ENCODE measurements at places on chromosomes 13 and 19.

- no peak for DNase-seq
Observed at GRCh38 chr13:34611671-34612070, 330.4 kb upstream of the NBEA start.

DNA sequence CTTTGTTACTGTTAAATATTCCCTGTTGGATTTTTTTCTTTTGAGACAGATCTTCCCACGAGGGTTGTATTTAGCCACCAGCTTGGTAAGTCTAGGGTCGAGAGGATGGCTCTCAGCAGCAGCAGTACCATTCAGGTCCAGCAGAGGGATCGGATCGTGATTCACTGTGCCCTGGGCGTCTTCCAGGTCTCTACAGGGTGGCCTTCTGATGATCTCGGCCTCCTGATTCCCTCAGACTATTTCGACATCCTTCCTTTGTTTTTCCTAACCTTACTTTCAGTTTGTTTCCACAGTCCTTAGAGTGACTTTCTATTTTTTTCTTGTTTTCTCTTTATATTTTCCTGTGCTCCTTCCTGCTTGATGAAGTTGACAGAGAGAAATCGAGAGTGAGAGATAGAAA lies 1436.9 kb downstream of the UQCRFS1 start:
- no peak for DNase-seq

GRCh38 chr13:40764587-40765403 lies 6.2 kb downstream of the MRPS31 start:
- DNase-seq = no peak

DNA sequence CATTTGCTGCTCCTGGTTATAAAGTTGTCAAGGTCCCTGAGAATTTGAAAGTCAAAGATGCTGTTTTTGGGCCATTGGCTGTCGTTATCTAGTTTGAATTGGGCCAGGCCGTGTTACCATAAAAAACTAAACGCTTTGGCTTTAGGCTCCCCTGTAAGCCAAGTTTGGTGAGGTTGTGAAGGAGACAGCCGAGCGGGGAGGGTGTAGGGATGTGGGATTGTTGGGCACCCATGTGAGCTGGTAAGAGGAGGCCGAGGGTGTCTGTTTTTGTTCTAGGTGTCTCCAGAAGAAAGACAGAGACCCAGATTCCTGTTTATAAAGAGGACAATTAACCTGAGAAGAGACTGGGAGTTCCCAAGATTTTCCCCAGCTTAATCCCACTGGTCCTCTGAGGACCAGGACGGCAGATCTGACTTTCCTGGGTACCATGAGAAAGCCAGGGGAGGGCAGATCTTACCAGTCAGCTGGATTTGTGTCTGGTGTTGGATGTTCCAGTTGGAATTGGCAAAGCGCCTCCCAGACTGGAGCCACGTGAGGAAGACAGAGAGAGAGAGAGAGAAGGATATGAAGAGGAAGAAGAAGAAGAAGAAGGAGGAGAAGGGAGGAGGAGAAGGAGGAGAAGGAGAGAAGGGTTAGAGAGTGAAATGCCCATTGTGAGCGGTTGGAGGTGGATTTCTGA lies 25.1 kb downstream of the TMEM255B start:
- no peak for DNase-seq

GRCh38 chr19:33132425-33132824 lies 511 bp downstream of the WDR88 start:
- no peak for DNase-seq

GRCh38 chr19:49806620-49806959 lies 6.5 kb downstream of the FUZ start:
- no peak for DNase-seq

GRCh38 chr13:112675366-112675756 lies 14.5 kb upstream of the ATP11A start:
- no peak for DNase-seq

DNA sequence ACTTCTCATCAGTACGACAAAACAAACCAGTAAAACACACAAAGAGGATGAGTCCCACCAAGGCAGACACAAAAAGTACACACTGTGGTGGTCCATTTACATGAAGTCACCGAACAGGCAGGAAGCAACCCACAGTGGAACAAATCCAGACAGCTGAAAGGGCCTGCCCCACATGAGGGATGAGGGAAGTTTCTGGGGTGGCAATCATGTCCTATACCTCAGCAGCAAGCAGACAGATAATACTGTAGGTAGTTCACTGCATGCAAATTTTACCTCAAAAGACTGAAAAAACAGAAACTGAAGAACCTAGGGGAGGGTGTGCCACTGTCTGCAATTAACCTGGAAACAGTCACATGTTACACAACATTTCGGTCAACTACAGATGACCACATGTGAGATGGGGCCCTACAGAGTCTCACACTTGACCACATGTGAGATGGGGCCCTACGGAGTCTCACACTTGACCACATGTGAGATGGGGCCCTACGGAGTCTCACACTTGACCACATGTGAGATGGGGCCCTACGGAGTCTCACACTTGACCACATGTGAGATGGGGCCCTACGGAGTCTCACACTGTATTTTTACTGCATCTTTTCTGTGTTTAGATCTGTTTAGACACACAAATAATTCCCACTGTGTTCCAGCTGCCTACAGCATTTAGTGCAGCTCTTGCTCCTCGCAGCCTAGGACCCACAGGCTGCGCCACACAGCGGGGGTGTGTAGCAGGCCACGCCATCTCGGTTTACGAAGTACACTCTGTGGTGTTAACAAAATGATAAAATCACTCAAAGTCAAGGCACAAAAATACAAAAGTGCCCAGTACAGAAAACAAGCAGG lies 22.2 kb downstream of the PCID2 start:
- DNase-seq = no peak

DNA sequence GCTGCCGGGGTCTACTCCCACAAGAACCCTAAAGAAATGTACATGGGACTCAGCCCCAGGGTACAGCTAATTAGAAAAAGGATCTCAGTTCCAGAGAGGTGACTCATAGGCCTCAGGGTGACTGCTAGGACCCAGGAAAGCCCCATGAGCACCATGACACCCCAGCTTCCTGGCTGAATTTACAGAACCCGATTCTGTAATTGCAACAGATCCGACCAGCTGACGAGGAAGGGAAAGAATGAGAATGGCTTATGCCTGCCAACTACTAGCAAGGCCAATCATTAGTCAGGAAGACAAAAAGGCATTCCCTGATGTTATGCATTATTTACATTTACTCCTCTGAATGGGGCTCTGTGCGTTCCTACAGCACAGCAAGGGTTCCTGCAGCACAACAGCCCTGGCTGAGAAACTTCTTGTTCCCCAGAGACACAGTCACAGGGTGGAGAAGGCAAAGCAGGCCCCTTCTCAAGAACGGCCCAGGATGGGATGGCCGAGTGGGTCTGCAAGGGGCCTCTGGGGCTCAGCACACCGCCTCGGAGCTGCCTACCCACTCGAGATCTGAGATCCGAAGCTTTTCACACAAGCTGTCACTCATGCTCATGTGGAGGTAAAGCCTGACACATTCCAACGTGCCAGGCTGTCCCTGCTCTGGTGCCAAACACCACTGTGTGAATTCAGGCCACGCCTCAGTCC lies 27.2 kb downstream of the PBX4 start:
- DNase-seq = peak; percentile 30

DNA sequence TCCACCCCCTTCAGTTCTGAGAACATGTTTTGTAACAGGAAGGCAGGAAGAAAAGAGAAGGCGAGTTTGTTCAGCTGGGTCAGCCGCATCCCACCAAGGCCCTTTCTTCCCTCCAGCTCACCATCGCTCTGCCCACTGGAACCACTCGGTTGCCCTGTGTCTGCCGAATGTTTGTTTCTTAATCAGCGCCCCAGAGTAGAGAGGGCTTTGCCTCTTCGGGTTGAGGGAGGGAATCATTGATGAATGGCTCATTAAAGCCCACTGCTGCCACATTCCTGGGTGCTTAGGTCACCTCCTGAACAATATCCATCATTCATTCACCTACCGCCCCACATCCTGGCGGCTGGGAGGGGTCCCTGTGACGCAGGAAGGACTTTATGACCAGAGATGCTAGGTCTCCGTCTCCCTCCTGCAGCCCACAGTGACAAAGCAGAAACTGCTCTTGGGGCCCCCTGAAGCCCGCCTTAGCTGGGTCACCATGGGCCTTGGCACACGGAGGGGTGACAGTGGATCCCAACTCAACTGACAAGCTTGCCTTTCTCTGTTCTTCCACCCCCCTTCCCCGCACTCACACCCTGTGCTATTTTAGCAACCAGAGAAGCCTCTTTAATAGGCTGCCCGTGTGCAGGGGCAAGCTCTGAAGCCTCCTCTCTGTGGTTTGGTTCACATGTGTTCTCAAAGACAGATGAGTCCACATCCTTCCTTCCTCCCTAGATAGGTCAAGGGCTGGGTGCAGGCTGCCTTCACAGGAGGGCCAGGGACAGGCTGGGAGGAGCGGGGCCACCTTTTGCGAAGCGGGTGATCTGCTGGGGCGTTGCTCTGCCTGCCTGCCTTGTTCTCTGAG lies 46.2 kb downstream of the ACTN4 start:
- DNase-seq = no peak

DNA sequence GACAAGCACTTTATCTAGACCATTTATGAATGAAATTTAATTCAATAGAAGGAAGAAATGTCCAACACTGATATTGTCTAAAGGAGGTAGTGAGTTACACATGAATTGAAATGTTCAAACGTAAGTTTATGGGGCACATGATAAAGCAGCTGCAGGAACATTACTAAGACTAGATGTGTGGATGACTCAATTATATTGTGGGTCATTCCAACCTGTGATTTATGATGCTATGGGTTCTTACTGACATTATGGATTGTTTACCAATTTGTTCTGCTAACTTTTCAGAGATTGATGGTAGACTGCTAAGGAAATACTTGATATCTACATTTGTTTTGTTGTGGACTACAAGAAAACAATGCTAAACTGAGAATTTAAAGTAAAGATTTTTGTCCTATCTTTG lies 56.1 kb upstream of the ATXN8OS start:
- DNase-seq = no peak

DNA sequence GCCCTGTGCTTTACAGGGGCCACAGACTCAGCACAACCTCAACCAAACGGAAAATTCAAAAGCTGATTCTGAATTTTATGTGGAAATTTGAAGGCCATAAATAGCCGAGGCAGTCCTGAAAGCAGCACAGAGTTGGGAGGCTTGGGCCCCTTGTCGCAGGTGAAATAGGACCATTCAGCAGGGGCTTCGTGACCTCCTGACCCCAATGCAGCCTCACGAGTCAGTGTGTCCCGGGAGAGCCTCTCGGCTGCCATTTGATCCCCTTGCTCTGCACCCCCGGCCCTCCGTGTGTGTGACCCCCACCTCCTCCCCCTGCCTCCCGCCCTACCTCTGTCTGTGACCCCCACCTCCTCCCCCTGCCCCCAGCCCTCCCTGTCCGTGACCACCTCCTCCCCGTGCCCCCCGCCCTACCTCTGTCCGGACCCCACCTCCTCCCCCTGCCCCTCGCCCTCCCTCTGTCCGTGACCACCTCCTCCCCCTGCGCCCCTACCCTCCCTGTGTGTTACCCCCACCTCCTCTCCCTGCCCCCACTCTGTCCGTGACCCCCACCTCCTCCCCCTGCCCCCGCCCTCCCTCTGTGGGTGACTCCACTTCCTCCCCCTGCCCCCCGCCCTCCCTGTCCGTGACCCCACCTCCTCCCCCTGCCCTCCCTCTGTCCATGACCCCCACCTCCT lies 41.7 kb upstream of the TFDP1 start:
- DNase-seq = no peak

- DNase-seq = no peak
Observed at GRCh38 chr13:89827552-89827951, 1519.9 kb upstream of the MIR17HG start.

DNA sequence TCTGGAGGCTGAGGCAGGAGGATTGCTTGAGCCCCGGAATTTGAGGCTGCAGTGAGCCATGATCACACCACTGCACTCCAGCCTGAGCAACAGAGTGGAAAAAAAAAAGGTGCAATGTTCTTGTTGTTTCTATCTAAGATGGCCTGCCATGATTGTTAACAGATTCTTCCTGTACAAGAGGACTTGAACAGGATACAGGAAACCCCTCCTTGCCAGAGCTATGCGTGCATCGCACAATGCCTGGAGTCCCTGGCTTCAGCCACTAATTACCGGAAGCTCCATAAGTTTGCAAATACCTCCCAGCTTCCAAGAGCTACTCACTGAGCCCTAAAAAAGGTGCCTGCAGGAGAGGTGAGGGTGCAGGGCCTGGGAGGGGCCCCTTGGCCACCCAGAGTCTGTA lies 13.1 kb upstream of the HIF3A start:
- no peak for DNase-seq
